ENCODE measurements at places on chromosomes 13 and 19.

- no peak for DNase-seq
Measured at GRCh38 chr19:41570179-41570578, 5.8 kb upstream of the CEACAM21 start.

- DNase-seq, result peak; percentile 98
Measured at GRCh38 chr13:87123987-87124784, 547.0 kb upstream of the SLITRK5 start.

- no peak for DNase-seq
Measured at GRCh38 chr13:25977671-25978070, 74.1 kb downstream of the SHISA2 start.

DNA sequence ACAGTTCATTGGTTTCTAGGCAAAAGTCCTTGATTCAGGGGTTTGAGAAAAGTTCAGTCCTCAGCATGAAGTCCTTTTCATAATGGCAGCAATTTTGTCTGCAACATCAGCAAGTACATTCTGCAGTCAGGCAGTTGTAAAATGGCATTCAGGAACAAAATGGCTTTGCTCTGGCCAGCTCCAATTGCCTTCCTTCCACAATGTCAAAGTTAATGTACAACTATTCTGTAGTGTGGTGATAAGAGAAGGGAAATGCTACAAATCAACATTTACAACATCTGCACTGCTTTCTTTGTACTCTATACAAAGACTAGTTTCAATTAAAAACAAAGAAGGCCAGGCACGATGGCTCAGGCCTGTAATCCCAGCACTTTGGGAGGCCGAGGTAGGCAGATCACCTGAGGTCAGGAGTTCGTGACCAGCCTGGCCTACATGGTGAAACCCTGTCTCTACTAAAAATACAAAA is 1.8 kb upstream of the NEK3 start:
- no peak for DNase-seq

DNA sequence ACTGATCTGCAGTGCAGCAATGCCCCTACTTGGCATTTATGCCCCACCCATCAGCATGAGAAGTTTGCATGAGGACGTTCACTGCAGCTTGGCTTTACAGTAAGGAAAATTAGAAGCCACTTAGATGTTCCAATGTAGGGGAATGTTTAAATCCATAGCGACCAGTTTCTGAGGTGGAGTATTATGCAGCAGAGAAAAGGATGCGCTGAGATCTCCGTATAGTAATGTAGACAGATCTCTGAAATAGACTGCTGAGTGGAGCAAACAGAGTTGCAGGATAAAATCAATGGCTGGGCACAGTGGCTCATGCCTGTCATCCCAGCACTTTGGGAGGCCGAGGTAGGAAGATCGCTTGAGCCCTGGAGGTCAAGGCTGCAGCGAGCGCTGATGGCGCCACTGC is 10.1 kb downstream of the PGPEP1 start:
- DNase-seq, result no peak

- no peak for DNase-seq
Measured at GRCh38 chr13:19993024-19993423, 34.5 kb downstream of the ZMYM2 start.

GRCh38 chr13:57824121-57824520 is 192.6 kb downstream of the PCDH17 start:
- no peak for DNase-seq

DNA sequence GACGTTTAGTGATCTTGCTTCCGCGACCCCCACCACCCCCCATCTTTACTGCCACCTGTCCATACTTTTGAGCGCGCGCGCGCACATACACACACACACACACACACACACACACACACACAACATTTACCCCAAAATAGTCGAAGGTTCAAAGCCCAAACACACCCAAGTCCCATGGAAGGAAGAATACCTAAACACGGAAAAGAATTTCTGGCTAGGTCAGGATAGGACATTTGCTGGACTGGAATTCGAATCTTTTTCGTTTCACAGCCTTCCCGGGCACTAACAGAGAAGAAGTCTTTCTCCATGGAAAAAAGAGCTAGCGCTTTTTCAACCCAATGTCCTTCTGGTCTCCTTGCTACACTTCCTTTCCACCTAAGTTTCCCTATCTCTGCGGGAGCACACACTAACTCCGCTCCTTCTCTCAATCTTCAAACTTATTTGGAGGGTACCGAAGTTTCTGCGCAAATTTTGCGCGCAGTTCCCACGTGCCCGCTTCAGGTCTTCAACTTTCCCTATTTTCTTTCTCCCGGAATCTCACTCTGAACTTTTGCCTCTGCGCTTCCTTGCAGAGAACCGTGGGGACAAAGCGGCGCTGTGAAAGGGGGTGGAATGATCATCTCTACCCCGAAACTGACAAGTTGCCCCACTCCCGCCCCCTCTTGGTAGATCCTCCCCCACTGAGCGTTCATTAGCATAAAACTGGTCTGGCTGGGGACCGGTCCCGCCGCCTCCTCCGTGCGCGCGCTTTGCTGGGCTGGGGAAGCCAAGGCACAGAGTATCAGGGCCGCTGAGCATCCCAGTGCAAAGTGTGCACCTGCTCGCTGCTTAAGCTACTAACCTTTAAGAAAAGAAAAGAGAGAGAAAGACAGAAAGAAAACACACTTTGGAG is 2.7 kb downstream of the DACH1 start:
- DNase-seq, result no peak

GRCh38 chr13:102935896-102936321 is 90.1 kb downstream of the ERCC5 start:
- DNase-seq, result no peak

DNA sequence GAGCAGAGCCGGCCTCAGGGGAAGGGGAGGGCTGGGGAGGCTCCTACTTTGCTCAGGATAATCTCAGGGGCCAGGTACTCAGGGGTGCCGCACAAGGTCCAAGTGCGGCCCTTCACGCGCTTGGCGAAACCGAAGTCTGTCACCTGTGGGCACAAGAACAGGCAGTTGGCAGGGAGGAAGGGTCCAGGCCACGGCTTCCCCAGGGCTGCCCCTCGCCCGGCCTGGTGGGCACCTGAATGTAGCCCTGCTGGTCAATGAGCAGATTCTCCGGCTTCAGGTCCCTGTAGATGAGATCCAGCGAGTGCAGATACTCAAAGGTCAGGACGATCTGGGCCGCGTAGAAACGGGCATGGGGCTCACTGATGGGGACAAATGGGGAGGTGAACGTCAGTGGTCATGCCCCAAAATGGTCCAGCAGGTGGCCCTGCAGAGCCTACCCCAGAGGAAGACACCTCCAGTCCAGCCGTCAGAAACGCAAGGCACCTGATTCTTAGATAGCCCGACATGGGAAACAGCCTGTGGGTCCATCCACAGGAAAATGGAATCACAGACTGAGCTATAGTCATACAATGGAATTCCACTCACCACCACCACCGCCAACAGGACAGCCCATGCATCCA is 7.1 kb upstream of the SAMD1 start:
- no peak for DNase-seq

DNA sequence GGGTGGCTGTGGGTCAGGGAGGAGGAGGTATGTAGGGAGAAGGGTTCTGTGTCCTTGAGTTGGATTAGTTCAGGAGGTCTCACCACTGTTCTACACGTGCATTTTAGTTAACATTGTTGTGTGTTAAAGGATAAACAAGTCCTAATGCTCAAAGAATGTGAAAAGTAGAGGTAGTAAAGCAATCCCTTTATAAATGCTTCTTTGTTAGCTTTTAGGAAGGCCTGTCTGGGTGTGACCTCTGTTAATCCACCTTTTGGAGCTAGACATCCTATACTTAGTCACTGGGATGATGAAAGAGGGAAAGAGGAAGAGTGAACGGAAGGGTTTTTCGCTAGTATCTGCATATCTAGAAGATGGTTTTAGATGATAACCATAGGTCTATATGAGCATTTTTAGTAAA is 42.2 kb upstream of the FLT1 start:
- DNase-seq, result no peak

DNA sequence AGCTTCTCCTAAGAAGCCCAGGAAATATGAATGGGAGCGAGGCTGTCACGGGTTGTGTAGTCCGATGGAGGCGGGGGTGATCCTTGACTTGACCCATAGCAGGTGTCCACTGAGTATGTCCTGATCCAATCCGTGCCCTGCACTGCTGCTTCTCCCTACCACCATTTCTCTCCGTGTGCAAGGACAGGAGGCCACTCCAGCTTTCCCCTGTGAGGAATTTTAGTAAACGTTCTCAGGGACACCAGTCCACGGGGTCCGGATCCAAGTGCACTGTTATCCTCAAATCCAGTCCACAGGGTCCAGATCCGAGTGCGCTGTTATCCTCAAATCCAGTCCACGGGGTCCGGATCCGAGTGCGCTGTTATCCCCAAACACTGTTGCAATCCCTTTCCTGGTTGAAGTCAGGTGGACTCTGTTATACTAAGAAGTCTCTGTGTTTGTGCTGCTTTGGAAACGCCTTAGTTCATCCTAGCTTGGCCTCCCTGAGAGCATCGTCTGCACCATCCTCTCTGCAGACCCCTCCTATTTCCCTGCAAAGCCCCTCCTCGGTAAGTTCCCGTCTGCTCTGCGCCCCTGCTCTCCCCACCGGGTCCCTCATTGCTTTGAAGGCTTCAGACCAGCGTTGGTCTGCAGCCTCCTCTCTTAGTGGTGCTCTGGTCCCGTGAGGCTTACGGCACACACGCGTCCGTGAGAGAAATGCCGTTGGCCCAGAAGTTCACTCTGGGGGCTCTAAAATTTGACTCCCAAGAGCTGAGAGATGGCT is 303.5 kb downstream of the TEX29 start:
- DNase-seq, result no peak

GRCh38 chr19:33235996-33236350 is 10.3 kb upstream of the SLC7A10 start:
- no peak for DNase-seq

DNA sequence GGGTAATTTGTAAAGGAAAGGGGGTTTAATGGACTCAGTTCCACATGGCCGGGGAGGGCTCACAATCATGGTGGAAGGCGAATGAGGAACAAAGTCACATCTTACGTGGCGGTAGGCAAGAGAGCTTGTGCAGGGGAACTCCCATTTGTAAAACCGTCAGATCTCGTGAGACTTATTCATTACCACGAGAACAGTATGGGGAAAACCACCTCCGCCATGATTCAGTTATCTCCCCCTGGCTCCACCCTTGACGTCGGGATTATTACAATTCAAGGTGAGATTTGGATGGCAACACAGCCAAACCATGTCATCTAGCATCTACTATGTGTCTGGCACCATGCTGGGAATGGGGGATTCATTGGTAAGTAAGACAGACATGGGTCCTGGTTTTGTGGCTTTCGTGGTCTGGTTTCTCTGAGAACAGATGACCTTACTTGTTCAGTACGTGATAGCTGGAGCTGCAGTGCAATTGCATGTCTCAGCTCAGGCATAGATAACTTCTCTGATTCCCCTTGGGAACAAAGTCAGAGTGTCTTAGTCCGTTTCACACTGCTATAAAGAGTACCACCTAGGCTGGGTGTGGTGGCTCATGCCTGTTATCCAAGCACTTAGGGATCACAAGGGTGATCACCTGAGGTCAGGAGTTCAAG is 8.3 kb downstream of the ZNF554 start:
- DNase-seq, result no peak

GRCh38 chr13:86085890-86086289 is 286.7 kb upstream of the SLITRK6 start:
- no peak for DNase-seq

GRCh38 chr13:77335543-77335942 is 8.6 kb upstream of the MYCBP2 start:
- no peak for DNase-seq

DNA sequence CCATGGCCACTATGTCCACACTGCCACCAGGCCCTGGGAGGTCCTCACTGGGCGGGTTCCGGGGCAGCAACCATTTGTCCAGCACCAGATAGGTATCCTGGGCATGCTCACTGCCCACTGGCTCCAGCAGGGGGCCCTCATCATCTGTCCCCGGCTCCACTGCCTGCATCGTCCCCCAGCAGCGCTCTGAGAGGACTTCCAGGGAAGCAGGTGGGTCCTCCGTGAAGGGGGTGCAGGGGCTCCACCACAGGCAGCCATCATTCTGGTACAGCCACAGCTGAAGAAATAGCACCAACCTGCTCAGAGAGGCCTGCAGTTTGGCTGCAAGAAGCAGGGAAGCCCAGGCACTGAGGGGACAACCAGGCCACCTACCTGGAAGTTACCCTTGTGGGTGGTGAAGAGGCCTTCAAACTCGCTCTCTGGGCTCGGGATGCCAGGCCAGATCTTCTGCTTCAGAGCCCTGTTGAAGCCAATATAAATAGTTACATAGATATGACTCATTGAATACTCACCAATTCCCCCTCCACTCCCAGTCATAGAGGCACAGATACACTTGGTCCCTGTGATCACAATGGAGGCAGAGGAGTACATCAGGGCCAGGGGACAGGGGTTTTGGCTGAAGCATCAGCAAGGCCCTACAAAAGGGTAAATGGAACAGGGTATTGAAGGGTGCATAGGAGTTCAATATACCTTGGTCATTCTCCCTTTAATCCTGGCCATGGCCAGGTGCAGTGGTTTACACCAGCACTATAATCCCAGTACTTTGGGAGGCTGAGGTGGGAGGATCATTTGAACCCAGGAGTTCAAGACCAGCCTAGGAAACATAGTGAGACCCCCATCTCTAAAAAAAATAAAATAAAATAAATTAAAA is 4.1 kb downstream of the SWSAP1 start:
- DNase-seq, result no peak

DNA sequence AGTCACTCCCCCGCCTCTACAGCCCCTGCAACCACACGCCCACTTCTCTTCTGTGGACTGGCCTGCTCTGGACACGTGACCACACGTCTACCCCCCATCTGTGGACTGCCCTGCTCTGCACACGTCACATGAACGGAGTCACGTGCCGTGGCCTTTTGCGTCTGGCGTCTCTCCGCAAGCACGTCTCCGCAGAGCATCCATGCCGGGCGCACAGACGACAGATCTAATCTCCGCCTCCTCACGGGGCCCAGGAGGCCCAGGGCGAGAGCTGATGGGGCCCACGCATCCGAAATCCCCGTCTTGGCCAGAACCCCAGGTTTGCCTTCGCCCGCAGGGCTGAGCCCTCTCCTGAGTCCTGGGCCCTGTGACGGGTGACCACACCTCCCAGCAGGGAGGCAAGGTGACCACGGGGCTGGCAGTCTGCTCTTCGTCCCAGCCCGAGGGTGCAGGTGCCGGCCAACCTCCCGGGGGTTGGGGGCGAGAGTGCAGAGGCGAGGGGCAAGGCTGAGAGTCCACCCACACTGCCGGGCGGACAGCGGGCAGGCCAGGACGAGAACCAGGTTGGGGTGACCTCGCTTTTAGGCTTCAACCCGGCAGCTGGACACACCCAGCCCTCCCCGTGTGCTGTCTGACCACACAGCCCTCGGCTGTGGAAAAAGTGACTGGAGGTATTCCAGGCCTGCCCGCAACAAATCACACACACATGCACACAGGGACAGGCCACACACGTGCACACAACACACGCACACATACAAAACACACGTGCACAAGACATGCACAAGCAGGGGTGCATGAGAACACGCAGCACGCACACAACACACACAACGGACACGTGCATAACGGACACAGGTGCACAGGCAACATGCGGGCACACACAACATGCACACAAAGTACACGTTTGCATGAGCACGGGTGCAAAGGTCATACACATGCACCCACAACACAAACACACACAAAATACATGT is 3.9 kb downstream of the SBNO2 start:
- DNase-seq, result no peak

Measured in fibroblast of skin of left quadriceps (primary cell).